CD14-positive monocyte (primary cell): ENCODE measurements at places on chromosomes 2 and 18. TPM values are rescaled to one million over a fixed set of nuclear protein-coding genes. Genes with fewer than 3 reads are reported as not detected.

GRCh38 chr2:152167065-152167464, 8.5 kb downstream of the STAM2 start:
- DNase-seq: no peak

GRCh38 chr2:223613017-223613950, 11.1 kb upstream of the SCG2 start:
- no peak for DNase-seq

IL1RN gene
- 92.0 TPM for polyA plus RNA-seq

GRCh38 chr2:144595686-144596072, 75.8 kb upstream of the ZEB2 start:
- DNase-seq: no peak

GRCh38 chr18:58787536-58788149, 77.0 kb upstream of the ZNF532 start:
- no peak for DNase-seq

DSG1 gene
- polyA plus RNA-seq: not detected in 2 replicates
